Suprapubic skin (tissue), 4 donors: ENCODE measurements at places on chromosomes 6 and 20.
A peak's percentile ranks its signal among the peaks of the same experiment; 100 is the strongest.

DNA sequence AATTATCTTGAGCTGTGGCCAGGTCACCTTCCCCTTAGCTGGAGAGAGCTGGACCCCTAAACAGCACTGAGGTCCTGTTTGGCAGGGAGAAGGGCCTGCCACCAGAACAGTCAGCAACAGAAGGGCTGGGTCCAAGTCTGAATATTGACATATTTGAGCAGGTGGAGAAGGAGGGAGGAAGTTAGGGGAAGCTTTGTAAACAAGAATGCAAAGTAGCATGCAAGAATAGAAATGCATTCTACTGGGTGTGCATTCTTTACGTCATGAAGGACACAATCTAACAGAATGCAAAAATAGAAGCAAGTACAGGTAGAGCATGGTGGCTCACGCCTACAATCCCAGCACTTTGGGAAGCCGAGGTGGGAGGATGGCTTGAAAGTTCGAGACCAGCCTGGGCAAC lies 100.5 kb downstream of the QRSL1 start:
- DNase-seq = no peak
- no peaks in the 10 kb centered on the region for H3K36me3 ChIP-seq
- peaks cover 8% of the 10 kb centered on the region for H3K4me1 ChIP-seq
- no peak overlapping the region for H3K4me3 ChIP-seq

GRCh38 chr20:50029697-50030461 lies 47.1 kb downstream of the SNAI1 start:
- no peaks in the 10 kb centered on the region for H3K27me3 ChIP-seq
- peaks cover 42% of the 10 kb centered on the region for H3K4me1 ChIP-seq
- no peaks in the 10 kb centered on the region for H3K36me3 ChIP-seq
- no peak overlapping the region for H3K4me3 ChIP-seq
- H3K27ac ChIP-seq = peak overlapping the region; percentile 45

- no peak overlapping the region for H3K27ac ChIP-seq
- H3K27me3 ChIP-seq = no peaks in the 10 kb centered on the region
- no peak for DNase-seq
Observed at GRCh38 chr20:34145280-34145819, 33.3 kb upstream of the EIF2S2 start.

DNA sequence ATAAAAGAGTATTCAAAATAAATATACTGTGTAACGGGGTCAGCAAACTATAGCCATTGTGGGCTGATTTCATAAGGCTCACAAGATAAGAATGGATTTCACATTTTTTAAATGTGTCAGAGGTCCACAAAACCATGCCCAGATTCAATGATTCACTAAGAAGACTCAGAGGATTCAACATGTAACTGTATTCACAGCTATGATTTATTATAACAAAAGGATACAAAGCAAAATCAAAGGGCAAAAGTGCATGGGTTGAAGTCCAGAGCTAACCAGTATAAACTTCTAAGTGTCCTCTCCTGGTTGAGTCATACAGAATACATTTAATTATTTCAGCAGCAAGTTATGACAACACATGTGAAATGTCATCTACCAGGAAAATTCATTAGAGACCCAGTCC lies 49.2 kb downstream of the TBC1D32 start:
- no peak overlapping the region for H3K27ac ChIP-seq
- no peak for DNase-seq
- H3K36me3 ChIP-seq = no peaks in the 10 kb centered on the region
- no peaks in the 10 kb centered on the region for H3K4me1 ChIP-seq
- no peaks in the 10 kb centered on the region for H3K27me3 ChIP-seq

- peaks cover 6% of the 10 kb centered on the region for H3K36me3 ChIP-seq
- H3K4me1 ChIP-seq = no peaks in the 10 kb centered on the region
- H3K4me3 ChIP-seq = no peak overlapping the region
- no peak for DNase-seq
- H3K27ac ChIP-seq = no peak overlapping the region
- H3K27me3 ChIP-seq = no peaks in the 10 kb centered on the region
Observed at GRCh38 chr6:130859161-130859867, 32.1 kb downstream of the SMLR1 start.
